Inflammatory macrophage (primary cell): ENCODE measurements at places on chromosomes 2 and 18.

GRCh38 chr2:191435141-191435540 lies 189.9 kb downstream of the MYO1B start:
- no peak for DNase-seq

DNA sequence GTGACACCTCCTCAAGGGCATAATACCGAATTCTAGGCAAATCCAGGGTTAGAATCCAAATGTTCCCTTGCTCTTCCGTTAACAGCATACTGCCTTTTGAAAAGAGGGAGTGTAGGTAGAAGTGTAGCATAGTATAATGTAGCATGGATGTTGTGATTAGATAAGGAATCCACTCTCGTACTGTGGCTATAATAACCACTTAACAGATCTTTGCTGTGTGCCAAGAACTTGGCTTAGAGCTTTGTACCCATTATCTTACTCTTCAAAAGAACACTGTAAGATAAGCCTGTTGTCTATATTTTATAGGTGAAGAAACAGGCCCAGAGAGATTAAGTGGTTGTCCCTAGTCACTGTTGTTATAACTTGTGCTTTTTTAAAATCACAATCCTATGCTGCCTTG lies 24.2 kb downstream of the WDR75 start:
- DNase-seq, result no peak

- no peak for DNase-seq
These were observed 804.4 kb upstream of the CELF4 start for GRCh38 chr18:38369772-38370690.

- DNase-seq, result no peak
These were observed 172.1 kb upstream of the LRRTM1 start for GRCh38 chr2:80476535-80477117.

DNA sequence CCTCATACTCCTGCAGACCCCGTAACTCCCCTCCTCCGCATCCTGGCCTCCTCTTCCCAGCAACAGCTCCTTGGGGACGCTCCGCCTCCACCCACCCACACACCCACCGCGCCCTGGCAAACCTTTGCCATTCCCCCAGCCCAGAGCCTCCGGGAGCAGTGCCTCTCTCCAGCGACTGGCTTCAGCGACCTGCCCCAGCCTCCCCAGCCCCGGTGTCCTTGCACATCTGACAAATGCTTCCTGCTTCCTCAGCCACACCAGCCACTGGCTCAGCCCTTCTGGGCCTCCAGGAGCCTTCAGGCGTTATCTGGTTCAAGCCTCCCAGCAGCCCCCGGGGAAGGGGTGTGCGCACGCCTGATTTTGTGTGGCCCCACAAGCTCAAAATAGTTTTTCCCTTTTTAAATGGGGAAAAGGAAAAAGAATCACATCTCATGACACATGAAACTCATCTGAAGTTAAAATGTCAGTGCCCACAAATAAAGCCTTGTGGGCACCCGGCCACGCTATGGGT lies 14.2 kb downstream of the ESPNL start:
- no peak for DNase-seq

- DNase-seq, result no peak
These were observed 207.4 kb upstream of the SYT4 start for GRCh38 chr18:43484710-43485109.

- no peak for DNase-seq
These were observed 25.5 kb upstream of the SEC11C start for GRCh38 chr18:59114160-59114559.

- no peak for DNase-seq
These were observed 184.8 kb downstream of the SEPTIN10 start for GRCh38 chr2:109428841-109429566.

DNA sequence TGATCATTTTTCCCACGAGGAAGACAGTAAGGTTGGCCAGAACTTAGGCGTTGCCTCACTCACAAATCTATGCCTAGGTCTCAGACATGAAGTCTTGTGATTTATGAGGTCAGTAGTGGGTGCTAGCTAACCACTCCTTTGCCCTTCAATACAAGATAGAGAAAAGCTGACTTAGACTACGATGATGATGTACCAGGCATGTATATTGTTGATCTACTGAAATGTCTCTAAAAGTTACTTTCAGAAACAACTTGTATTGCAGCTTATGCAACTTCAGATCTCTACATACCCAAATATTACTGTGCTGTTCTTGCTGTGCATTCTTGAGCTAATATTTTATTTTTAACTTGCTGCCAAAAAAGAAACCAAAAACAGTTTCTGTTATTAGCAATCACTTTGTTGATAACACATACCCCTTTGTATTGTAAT lies 30.6 kb downstream of the MAPRE2 start:
- DNase-seq, result peak; percentile 22

DNA sequence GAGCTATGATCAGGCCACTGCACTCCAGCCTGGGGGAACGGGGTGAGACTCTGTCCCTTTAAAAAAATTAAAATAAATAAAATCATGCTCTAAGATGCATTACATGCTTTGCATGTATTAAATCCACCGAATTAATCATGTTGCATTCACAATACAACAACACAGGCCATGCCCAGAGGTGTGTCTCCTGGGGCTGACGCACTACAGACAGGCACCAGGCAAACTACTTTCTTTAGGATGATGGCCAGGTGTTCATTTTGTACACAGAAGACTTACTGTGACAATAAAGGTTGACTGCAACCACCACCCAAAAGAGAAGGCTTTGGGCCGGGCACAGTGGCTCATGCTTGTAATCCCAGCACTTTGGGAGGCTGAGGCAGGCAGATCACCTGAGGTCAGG lies 226.8 kb upstream of the PXDN start:
- DNase-seq, result no peak

- peak; percentile 81 for DNase-seq
These were observed 17.5 kb downstream of the METTL8 start for GRCh38 chr2:171416009-171416926.

GRCh38 chr2:143428700-143429099 lies 299.5 kb downstream of the ARHGAP15 start:
- no peak for DNase-seq

DNA sequence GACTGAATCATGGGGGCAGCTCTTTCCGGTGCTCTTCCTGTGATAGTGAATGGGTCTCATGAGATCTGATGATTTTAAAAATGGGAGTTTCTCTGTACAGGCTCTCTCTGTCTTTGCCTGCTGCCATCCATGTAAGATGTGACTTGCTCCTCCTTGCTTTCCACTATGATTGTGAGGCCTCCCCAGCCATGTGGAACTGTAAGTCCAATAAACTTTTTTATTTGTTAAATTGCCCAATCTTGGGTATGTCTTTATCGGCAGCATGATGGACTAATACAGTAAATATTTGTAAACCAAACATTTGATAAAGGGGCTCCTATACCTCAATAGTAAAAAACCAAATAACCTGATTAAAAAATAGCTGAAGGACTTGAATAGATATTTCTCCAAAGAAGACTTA lies 77.3 kb downstream of the INSIG2 start:
- DNase-seq, result no peak

DNA sequence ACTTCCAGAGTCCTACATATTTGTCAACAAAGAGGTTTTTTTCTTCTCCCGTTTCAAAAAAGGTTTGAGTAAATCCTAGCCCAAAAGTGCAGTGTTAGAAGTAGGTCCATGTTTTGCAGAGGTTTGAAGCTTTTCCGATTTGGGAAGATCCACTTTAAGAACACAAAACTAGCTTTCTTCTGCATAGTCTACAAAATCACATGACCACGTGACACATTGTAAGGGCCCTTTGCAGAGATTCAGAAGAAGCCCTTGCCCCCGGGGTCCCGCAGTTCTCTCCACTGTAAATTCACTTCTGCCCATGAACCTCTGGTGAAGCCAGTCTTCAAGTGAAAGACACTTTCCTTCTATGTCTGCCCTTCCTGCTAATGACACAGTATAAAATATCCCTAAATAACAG lies 49.4 kb downstream of the PAX3 start:
- no peak for DNase-seq

GRCh38 chr2:220857368-220857767 lies 714.7 kb downstream of the EPHA4 start:
- no peak for DNase-seq

- DNase-seq, result no peak
These were observed 117.3 kb downstream of the THADA start for GRCh38 chr2:43478412-43479086.

- no peak for DNase-seq
These were observed 318.7 kb downstream of the CYP26B1 start for GRCh38 chr2:71829008-71829407.

- DNase-seq, result peak; percentile 15
These were observed 119.4 kb downstream of the CYRIA start for GRCh38 chr2:16546128-16546754.

GRCh38 chr18:13245481-13246000 lies 27.0 kb downstream of the LDLRAD4 start:
- DNase-seq, result no peak

GRCh38 chr2:232073026-232073425 lies 111.5 kb downstream of the DIS3L2 start:
- DNase-seq, result no peak

DNA sequence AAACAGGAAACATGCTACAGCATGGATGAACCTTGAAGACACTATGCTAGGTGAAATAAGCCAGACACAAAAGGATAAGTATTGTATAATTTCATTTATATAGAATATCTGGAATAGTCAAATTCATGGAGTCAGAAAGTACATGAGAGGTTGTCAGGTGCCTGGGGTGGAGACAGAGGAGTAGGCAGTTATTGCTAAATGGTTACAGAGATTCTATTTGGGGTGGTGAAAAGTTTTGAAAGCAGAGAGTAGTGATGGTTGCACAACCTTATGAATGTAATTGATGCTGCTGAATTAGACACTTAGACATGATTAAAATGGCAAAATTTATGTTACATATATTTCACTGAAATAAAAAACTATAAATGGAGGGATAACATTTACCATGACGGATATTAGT lies 197.4 kb downstream of the VAPA start:
- peak; percentile 42 for DNase-seq

- DNase-seq, result no peak
These were observed 144.6 kb downstream of the LPIN1 start for GRCh38 chr2:11891028-11891427.

DNA sequence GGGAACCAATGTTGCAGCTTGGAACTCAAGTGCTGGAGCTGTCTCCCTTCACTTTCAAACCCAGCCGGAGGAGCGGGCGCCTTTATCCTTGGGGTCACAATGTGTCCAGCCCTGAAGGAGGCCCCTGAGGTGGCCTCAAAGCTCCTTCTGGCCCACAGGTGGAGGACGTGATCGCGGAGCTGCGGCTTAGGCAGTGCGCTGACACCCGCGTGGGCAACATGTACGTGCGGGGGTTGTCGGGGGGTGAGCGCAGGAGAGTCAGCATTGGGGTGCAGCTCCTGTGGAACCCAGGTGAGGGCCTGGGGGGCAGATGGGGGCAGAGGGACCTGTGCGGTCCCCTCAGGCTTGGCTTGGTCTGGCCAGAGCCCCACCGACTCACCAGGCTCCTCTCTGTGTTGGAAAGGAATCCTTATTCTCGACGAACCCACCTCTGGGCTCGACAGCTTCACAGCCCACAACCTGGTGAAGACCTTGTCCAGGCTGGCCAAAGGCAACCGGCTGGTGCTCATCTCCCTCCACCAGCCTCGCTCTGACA lies 13.5 kb downstream of the ABCG8 start:
- DNase-seq, result no peak

GRCh38 chr2:226702376-226702775 lies 97.2 kb downstream of the IRS1 start:
- DNase-seq, result no peak

DNA sequence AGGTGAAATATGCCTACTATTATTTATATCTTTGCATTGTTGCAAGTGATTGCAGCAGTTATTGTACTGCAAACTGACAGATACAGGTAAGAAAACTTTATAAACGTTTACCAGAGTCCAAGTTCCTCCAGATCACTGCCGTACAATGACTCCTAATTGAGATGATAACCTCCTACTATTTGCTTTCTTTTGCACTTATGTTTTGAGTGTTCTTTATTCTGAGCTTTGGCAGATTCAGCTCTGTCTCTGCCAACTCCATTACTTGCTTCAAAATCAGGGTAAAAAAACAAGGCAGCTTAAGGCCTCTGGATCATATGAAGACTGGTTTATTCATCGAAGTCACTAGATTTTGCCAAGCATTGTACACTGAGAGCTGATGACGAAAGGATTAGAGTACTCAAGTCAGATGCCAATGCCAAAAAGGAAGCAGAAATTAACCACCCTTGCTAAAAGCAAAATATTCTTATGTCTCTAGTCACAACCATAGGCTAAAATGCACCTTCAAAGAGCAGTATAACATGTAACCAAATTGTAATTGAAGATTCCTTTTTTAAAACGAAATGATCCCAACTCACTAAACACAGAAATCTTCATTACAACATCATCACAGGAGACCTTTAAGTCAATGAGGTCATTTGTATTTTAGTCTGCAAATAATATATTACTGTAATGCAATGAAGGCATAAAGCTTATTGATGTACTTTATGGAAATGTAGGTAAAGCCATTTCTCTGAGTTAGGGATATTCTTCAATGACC lies 10.5 kb upstream of the IKZF2 start:
- DNase-seq, result no peak

- DNase-seq, result no peak
These were observed 360.0 kb downstream of the RND3 start for GRCh38 chr2:150127346-150127990.

DNA sequence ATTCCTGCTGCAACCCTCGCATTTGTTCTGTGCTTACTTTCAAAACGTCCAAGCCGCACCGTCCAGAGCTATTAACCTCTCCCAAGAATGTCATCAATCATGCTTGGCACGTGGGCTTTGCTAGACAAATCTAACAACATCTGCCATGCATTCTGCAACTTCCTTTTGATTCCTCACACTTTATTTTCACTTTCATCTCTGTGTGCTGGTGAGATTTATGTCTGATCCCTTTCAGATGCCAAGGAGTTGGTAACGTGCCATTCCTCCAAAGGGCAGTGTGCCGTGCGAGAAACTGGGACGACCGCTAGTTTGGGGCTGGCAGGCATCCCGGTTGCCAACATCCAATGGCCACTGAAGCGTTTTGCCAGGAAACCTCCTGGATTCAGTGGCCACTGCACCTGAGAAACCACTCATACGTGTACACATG lies 230.0 kb upstream of the PARD3B start:
- no peak for DNase-seq
